ENCODE measurements at places on chromosomes 5 and 9.

DNA sequence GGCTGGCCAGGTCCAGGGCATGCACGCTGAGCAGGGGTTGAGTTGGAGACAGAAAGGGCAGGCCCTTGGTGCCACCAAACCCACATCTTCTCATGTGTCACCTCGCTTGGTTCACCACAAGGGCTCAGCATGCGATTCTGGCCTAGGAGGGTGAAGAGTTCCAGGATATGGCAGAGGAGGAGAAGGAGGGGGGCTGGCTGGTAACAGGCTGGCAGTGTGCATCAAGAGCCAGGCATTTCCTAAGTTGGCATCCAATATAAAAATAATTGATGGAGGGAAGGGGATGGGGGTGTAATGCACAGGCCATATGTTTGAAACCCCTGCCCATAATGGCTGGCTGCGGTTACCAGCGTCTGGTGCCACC, 255.6 kb downstream of the NFIB start:
- DNase-seq, result no peak

- DNase-seq, result no peak
These were observed 74.9 kb upstream of the RFX3 start for GRCh38 chr9:3600672-3601071.

- no peak for DNase-seq
These were observed 1001.9 kb upstream of the NUDT12 start for GRCh38 chr5:104564530-104564929.

DNA sequence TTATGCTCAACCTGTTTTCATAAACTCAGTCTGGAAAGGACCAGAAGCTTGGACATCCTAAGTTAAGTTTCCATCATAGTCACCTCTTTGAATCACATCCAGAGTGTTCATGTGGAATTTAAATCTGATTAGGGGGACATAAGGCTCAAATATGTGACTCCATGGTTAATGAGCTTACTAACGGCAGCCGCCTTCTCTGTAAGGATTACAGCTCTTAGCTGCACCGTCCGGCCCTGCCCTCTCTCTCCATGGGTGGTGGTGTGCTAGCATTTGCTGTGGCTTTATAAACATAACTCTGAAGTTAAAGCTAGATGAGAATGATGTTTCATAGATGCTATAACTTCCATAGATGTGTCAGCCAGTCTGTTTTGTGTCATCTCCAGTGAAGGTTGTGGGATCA, 156.5 kb downstream of the TRIO start:
- DNase-seq, result no peak

- no peak for DNase-seq
These were observed 179.9 kb downstream of the ATPSCKMT start for GRCh38 chr5:10069637-10070313.

- DNase-seq, result no peak
These were observed 8.1 kb downstream of the UBQLN1 start for GRCh38 chr9:83699615-83700014.

- no peak for DNase-seq
These were observed 89.2 kb downstream of the TEK start for GRCh38 chr9:27198190-27198589.

DNA sequence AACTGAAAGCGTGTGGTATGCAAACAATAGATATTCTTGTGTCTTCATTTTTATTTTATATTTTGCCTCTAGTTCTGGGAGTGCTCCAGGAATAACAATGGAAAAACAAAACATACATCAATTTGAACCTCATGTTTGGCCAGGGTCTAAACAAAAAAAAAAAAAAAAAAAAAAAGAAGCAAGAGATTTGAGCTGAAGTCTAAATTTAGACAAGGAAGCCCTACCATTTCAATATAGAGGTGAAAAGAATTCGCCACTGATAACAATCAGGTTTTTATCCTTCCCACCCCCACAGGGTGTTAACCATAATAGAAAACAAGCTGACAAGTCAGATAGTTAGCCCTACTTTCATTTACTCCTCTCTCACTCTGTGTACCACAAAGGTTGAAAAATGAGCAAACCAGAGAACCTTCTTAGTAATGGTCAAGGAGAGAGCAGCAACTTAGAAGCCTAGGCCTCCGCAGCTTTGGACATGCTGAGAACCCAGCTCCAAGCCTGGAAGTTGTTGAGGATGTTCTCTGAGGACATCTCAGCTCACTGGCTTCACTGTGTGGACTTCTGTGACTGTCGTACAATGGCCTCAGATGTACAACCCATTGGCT, 118.2 kb upstream of the HMHB1 start:
- no peak for DNase-seq

DNA sequence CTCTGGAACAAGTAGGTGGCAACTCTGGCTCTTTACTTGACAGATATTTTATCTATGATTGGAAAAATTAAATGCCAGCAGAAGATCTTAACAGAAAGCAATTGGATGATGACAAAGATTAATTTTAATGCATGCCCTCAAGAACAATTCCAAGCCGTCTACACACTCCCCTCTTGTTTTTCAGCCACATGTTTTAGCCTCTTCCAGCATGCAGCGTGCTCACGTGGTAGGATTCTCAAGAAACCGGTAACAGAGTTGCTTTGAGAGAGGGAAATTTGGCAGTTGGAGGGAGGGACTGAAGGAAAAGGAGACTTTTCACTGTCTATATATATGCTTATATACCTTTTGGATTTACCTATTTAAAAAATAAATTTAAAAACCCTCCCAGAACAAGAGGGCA, 48.3 kb upstream of the FANCC start:
- no peak for DNase-seq

GRCh38 chr5:129406440-129406839, 53.7 kb upstream of the ADAMTS19 start:
- DNase-seq, result no peak

Data from HAP-1 (cell line).